ENCODE measurements at places on chromosomes 13 and 19. TPM values are rescaled to one million over a fixed set of nuclear protein-coding genes. Genes with fewer than 3 reads are reported as not detected.

IFNL2 gene
- total RNA-seq = not detected

KLF12 gene
- total RNA-seq = 52.4 TPM

PCP2 gene
- not detected for total RNA-seq

SPRY2 gene
- total RNA-seq = 43.8 TPM

ZNF607 gene
- 25.9 TPM for total RNA-seq

KCNC3 gene
- total RNA-seq = 2.3 TPM

ZNF99 gene
- 0.16 TPM for total RNA-seq

LRFN3 gene
- 10.5 TPM for total RNA-seq

RFPL4AL1 gene
- total RNA-seq = not detected

TJP3 gene
- total RNA-seq = not detected

ACER1 gene
- not detected for total RNA-seq

SHANK1 gene
- 15.9 TPM for total RNA-seq

ADAT3 gene
- total RNA-seq = 1.2 TPM

ERICH6B gene
- total RNA-seq = not detected

RELB gene
- 0.62 TPM for total RNA-seq

ZSCAN4 gene
- total RNA-seq = not detected

NECTIN2 gene
- total RNA-seq = 29.2 TPM

ZNF432 gene
- total RNA-seq = 17.6 TPM

PRTN3 gene
- total RNA-seq = not detected

All from occipital lobe (tissue), 3 donors.